ENCODE measurements at places on chromosomes 3 and 15. TPM values are rescaled to one million over a fixed set of nuclear protein-coding genes. Genes with fewer than 3 reads are reported as not detected.

The HTR3C gene
- total RNA-seq = not detected

DNA sequence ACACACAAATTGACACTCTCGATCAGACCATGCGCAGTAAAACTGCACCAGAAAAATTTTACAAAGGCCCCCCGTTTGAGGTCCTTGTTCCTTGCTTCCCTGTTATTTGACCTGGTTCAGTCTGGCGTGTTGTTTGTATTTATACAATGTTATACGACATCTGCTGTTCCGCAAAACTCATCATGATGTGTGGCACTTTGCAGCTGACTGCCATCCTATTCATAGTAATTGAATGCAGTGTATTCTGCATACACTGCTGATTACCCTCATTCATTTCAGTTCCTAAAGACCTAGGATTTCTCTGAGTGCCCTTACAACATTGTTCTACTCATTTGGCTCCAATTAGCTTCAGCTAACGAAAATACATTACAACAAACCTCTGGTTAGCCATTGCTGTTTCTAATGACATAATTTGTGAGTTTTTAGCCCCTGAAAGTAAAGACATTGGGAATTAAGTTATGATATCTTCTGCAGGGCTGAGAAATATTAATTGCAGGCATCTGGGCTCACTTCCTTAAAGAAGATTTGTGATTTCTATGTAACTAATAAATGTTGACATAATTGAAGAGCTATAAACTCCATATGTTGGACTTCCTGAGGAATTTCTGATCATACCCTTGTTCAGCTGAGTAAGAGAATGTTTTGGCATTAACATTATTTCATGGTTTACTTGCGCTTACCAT lies 75.7 kb downstream of the C3orf38 start:
- no peaks in the 10 kb centered on the region for H3K4me1 ChIP-seq
- H3K4me3 ChIP-seq = no peak overlapping the region
- H3K27ac ChIP-seq = no peak overlapping the region
- no peaks in the 10 kb centered on the region for H3K36me3 ChIP-seq
- no peak for DNase-seq
- no peaks in the 10 kb centered on the region for H3K27me3 ChIP-seq

DNA sequence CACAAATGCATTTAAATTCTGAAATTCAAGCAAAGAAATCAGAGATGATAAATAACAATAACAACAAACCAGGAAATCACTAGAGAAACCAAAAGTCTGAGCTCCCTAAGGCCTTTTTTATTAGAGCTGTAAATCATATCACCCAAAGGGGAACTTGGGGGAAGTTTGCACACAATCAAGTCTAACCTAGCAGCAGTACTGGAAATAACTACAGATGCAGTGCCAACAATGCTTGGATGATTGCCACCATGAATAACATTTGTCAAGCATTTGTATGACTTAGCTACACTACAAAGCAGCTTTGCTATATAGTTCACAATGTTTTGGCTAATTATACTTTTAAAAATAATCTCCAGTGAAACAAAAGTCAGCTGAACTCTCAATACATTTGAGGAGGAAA lies 27.8 kb downstream of the SHQ1 start:
- no peak overlapping the region for H3K27ac ChIP-seq
- peaks cover 7% of the 10 kb centered on the region for H3K4me1 ChIP-seq
- no peak for DNase-seq
- no peaks in the 10 kb centered on the region for H3K27me3 ChIP-seq
- no peak overlapping the region for H3K4me3 ChIP-seq
- peaks cover 5% of the 10 kb centered on the region for H3K36me3 ChIP-seq

GRCh38 chr15:76903251-76903681 lies 1.9 kb downstream of the SCAPER start:
- H3K27me3 ChIP-seq = no peaks in the 10 kb centered on the region
- peaks cover 13% of the 10 kb centered on the region for H3K36me3 ChIP-seq
- H3K4me1 ChIP-seq = peaks cover 31% of the 10 kb centered on the region

DNA sequence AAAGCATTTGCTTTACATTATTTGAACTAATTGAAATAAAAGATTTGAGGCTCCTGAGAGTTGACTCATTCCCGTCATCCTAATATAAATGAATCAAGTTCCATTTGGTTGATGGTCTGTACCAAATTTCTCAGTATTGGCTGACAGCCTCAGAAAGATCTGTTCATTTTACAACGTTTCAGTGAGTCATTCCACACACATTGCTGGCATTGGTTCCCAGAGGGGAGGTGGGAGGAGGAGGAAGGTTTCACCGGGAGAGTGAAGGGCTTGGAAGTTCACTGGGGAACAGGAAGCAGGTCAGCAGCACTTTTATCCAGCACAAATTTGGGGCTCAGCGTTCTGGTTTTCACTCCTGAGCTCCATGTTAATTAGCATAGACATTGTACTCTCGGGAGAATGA lies 176.7 kb upstream of the CADPS start:
- no peak for DNase-seq
- H3K27me3 ChIP-seq = peaks cover 18% of the 10 kb centered on the region
- peaks cover 3% of the 10 kb centered on the region for H3K4me1 ChIP-seq
- H3K4me3 ChIP-seq = no peak overlapping the region

The MYH15 gene
- 0.27 TPM for total RNA-seq

The GOLGA8O gene
- total RNA-seq = 2.9 TPM

The HTR3E gene
- not detected for total RNA-seq

The ZDHHC23 gene
- total RNA-seq = 4.2 TPM

DNA sequence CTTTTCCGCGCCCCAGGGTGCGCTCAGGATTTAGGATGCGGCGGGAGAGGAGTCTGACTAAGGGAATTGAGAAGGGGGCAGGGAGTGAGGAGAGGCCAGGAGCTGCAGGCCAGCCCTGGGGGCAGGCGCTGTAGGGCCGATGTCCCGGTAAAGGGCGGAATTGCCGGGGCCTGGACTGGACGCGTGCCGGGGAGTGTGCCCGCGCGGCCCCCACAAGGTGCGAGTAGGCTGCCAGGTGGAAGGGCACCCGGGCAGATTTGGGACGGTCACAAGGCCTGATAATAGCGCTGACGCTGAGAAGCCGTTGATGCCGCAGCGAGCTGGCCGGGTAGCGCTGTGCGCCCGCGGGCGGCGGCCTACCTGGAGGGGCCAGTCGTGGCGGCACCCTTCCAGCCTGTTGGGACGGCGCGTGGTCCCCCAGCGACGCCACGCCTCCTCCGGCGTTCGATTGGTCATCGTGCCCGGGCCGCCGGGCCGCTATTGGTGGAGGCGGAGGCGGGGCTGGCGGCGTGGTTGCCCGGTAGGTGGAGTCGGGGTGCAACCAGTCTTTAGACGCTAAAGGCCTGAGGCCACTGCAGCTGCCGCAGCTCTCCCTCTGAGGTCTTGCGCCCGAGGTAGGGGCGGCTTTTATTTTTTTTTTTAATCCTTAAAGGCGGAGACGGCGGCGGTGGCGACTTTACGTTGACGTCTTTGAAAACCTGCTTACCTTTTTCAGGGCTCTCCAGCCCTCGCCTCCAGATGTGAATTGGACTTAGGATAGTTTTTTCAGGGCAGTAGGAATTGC lies 903 bp downstream of the SLC25A38 start:
- no peaks in the 10 kb centered on the region for H3K36me3 ChIP-seq
- H3K27me3 ChIP-seq = no peaks in the 10 kb centered on the region
- peak overlapping the region; percentile 99 for H3K27ac ChIP-seq
- H3K4me3 ChIP-seq = peak overlapping the region; percentile 99
- H3K4me1 ChIP-seq = peaks cover 24% of the 10 kb centered on the region

The SNX22 gene
- 0.78 TPM for total RNA-seq

- DNase-seq = no peak
- H3K27ac ChIP-seq = no peak within 1 kb of the TSS
- H3K36me3 ChIP-seq = peaks cover 2% of the 10 kb centered on the region
- H3K27me3 ChIP-seq = peaks cover 16% of the 10 kb centered on the region
- H3K4me1 ChIP-seq = peaks cover 4% of the 10 kb centered on the region
These were observed at the start of gene PLA2G4E for GRCh38 chr15:42020713-42021273. PLA2G4E (minus strand) TSS chr15:42021042; CDS start chr15:42021030, 12 bp downstream.

DNA sequence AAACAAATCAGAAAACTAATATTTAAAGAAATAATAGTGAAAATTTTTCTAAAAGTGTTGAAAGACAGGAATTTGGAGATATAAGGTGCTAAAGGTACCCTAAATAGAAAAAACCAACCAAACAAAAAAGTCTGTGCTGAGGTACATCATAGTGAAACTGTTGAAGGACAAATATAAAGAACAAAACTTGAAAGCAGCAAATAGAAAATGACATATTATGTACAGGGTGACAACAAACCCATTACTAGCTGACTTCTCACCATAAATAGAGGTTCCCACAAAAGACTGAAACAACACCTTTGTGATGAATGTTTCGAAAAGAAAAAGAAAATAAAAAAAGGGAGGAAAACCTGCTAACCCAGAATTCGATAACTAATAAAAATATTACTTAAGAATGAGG lies 502.5 kb upstream of the NECTIN3 start:
- no peaks in the 10 kb centered on the region for H3K27me3 ChIP-seq
- no peak for DNase-seq
- H3K27ac ChIP-seq = no peak overlapping the region
- no peak overlapping the region for H3K4me3 ChIP-seq

The CD96 gene
- total RNA-seq = 0.20 TPM

DNA sequence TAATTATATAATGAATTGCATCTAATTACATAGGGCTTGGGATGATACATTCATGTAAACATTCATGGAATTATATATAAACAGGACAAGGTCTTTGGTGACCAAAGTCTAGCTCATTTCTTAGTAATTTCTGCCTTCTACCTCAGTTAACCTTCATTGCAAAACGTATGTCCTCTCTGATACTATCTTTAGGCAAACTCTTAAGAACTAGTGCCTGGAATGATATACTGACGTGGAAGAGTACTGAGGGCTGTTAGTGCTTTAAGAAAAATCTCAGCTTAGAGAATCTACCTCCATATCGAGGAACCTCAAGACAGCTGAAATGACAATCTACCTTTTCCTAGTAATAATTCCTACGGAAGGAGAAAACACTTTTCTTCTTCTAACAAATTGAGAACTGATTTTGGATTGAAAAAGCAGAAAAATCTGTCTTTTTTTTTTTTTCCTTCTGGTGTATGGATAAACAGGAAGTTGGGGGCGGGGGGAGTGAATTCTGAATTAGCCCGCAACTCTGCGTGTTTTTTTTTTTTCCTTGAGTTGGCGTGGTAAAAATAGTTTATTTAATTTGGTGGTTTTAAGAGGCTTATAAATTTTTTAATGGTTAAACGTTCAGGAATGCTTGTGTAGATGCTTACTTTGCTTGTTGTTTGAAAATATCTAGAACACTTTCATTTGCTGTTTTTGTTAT lies 43.2 kb downstream of the RARB start:
- H3K27me3 ChIP-seq = no peaks in the 10 kb centered on the region
- peak overlapping the region; percentile 90 for H3K27ac ChIP-seq
- no peak overlapping the region for H3K4me3 ChIP-seq
- DNase-seq = no peak
- H3K36me3 ChIP-seq = peaks cover 16% of the 10 kb centered on the region
- peaks cover 65% of the 10 kb centered on the region for H3K4me1 ChIP-seq

DNA sequence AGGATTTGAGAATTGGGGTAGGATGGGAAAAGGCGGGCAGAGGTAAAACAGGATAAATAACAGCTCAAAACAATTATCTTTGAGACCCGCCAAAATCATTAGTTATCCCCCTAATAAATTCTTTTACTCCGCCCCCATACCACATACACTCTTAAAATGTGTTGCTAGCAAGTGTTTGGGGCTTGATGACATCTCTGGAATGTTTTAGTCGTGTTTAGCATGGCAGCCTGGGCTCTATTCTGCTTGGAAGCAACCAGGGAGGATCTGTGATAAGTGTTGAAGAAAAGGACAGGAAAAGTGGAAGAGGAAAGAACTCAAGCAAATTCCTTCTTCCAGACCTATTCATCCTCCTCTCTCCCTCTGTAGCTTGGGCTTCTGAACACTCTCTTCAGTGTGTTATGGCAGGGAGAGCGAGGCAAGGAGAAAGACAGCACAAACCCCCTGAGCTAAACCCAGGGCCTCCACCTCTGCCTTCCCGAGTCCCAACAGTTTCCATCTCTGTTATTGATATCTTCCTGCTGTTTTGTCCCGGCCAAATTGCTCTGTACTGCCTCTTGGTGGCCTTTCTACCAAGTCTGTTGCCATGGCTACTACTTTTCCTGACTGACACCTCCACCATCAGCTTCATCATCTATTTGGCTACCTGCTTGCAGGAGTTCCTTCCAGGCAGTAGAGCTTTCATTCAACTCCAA lies 135.8 kb downstream of the RPL22L1 start:
- peak overlapping the region; percentile 41 for H3K27ac ChIP-seq
- no peak overlapping the region for H3K4me3 ChIP-seq
- no peaks in the 10 kb centered on the region for H3K36me3 ChIP-seq
- peaks cover 26% of the 10 kb centered on the region for H3K4me1 ChIP-seq
- no peaks in the 10 kb centered on the region for H3K27me3 ChIP-seq
- DNase-seq = no peak

DNA sequence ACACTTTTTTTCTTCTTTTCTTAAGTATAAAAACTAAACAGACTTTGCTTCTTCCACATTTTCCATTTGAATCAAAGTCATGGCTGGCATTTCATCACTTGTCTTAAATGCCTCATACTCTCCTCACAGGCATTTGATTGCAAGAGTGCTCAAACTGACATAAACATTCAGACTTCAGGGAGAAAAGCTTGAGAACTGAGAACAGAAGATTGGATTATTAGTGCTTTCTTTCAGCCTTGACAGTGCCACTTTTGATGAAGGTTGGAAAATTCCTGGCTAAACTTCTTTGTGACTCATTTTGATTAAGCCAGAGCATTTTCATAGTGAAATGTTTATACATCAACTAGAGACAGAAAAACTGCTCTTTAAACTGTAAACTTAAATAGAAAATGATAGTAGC lies 544.4 kb downstream of the DIPK2A start:
- no peaks in the 10 kb centered on the region for H3K36me3 ChIP-seq
- no peaks in the 10 kb centered on the region for H3K27me3 ChIP-seq
- H3K27ac ChIP-seq = no peak overlapping the region
- no peak for DNase-seq
- H3K4me3 ChIP-seq = no peak overlapping the region

DNA sequence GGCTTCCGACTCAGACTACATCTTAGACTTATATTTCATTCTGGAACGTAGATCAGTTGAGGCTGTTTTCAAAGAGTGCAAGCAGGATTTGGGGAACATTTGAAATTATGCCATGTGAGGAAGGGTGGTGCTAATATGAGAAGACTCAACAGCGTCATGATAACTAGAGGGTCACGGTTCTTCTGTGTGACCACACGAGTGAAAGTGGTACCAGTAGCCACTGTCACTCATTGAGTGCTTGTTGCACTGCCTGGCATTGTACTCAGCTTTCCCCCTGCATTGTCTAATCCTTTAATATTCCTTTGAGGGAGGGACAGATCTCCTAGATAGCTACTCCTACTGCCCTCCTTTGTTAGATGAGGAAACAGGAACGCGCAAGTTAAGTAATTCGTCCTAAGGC lies 81.3 kb upstream of the PLXNA1 start:
- no peak overlapping the region for H3K27ac ChIP-seq
- DNase-seq = no peak
- H3K4me3 ChIP-seq = no peak overlapping the region
- no peaks in the 10 kb centered on the region for H3K27me3 ChIP-seq

GRCh38 chr3:71902258-71903111 lies 117.5 kb upstream of the PROK2 start:
- no peaks in the 10 kb centered on the region for H3K4me1 ChIP-seq
- H3K4me3 ChIP-seq = no peak overlapping the region
- no peak overlapping the region for H3K27ac ChIP-seq
- H3K27me3 ChIP-seq = peaks cover 13% of the 10 kb centered on the region

GRCh38 chr3:115146032-115146417 lies 1.1 kb downstream of the ZBTB20 start:
- H3K27me3 ChIP-seq = no peaks in the 10 kb centered on the region
- H3K27ac ChIP-seq = peak overlapping the region; percentile 97
- no peak for DNase-seq
- peaks cover 8% of the 10 kb centered on the region for H3K4me1 ChIP-seq

- DNase-seq = no peak
- no peak overlapping the region for H3K4me3 ChIP-seq
- H3K4me1 ChIP-seq = peaks cover 5% of the 10 kb centered on the region
- no peaks in the 10 kb centered on the region for H3K27me3 ChIP-seq
- H3K27ac ChIP-seq = no peak overlapping the region
These were observed 17.9 kb upstream of the ANKRD28 start for GRCh38 chr3:15815696-15816095.
